ENCODE measurements at places on chromosomes 13 and 19.

DNA sequence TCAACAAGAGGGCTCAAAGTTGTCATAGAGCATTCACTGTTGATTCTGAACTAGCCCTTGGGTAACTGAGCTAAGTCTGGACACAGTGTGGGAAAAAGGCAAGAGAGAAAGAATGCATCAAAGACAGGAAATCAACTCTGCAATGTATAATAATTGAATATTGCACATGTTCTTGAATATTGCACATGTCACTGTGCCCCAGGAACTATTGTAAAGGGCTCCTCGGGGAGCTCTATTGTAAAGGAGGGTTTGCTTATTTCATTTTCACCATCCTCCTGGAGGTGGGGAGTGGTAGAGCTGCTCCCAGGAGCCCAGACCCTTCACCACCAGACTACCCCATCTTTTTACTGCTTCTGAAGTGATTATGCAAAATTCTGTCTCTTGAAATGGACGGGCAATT lies 44.4 kb upstream of the ITM2B start:
- DNase-seq, result no peak

GRCh38 chr13:72199640-72200039 lies 332.6 kb upstream of the DACH1 start:
- DNase-seq, result no peak

DNA sequence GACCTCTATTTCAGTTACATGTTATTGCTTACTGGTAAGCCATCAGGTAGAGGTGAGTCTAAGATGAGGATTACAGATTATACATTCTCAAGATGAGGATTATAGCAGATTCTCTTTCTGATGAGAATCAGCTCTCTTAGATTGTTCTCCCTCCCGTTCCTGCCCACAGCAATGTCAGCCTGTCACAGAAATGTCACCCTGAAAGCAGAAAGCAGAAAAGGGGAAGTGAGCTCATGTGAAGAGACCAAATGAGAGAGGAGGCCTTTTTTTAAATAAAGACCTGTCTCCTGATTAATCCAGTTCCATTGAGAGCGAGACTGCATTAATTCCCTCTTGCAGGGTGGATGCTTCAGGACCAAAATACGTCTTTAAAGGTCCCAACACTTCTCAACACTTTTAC lies 445.6 kb downstream of the KCTD12 start:
- no peak for DNase-seq

GRCh38 chr19:2680808-2681207 lies 21.7 kb downstream of the GNG7 start:
- no peak for DNase-seq

DNA sequence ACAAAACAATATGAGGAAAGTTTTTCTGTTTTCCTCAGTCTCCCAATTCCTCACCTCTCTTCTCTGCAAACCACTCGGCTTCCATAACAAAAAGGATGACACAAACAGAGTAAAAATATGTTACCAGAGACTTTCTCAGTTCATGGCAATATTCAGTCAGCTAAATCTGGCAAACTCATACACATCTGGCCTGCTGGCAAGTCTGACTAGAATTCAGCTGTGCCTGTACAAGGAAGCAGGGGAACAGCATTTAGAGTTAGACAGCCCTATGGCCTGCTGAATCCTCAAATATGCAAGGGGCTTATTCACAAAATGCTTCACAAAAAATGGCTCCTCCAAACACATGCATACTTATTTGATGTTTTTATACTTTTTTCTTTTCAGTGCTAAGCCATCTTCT lies 227.8 kb downstream of the ENOX1 start:
- no peak for DNase-seq
